Fibroblast of mammary gland (primary cell): ENCODE measurements at places on chromosomes 3 and 15.

DNA sequence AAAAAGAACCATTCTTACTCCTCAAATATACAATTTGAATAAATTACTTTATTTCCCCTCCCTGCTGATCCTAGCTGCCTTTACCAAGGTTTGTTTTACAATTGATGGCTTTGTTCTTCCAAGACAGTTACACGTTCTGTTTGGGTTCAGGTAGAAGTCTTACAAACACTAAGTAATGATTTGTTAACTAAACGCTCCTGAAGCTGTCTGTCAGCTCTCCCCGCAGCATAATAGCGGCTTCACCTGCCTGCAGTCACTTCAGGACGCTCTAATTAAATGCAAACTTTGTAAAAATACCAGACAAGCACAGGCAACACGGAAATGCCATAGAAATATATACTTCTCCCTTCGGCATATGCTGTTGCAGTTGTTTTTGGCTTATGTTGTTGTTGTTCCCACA, 176.4 kb upstream of the MDFIC2 start:
- no peak for DNase-seq

DNA sequence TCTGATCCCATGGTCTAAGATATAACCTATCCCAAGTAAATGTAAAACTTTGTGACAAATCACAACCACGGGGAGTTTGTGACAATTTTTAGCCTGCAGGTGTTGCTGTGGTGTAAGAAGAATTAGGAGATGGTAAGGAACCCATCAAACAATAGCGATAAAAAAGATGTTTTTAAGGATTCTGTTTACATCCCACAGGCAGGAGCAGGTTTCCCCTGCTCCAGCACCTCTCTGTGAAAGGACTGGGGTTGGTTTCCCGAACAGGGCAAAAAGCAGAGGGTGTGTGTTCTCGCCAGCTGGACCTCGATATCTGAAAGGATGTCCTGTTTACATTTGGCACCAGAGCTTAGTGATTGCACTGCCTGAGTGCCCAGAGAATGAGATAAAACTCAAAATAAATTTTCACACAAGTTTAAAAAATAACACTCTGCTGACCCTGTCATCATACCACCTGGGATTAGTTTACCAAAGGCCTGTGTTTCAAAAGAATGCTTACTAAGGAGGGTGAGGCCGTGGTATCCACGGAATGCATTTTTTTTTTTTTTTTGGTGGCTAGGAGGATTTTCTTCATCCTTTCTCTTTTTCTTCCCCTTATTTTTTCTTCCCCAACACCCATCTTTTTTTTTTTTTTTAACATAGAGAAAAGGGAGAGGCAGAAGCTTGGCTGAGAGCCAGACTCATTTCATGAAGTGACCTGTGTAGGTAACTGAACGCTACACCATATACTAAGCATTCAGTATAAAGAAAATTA, 151.8 kb upstream of the DPH6 start:
- peak; percentile 28 for DNase-seq

DNA sequence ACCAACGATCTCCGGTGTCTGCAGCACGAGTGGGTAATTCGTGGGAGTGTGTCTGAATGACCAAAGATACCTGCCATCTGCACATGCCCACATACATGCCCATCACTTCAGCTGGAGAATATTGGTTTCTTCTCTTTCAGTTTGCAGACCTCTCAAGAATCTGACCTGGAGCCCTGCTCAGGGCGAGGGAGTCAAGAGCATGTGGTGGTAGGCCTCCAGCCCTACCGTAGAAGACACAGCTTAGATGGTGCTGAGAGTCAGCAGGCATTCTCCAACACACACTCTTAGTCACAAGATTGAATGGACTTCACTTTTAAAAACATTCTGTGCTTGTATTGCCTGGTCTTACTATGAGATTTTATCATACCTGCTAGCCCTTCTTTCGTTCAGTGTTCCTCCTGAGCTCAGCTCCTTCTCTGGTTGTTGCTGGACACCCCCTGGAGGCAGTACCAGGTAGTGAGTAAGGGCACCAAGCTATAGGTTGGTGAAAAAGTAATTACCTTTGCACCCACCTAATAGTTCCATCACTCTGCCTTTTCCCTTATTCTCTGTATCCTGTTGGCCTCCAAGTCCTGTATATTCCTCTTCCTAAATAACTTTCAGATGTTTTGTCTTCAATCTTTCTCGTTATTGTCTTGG, 252.0 kb downstream of the CACNA2D3 start:
- DNase-seq: no peak

DNA sequence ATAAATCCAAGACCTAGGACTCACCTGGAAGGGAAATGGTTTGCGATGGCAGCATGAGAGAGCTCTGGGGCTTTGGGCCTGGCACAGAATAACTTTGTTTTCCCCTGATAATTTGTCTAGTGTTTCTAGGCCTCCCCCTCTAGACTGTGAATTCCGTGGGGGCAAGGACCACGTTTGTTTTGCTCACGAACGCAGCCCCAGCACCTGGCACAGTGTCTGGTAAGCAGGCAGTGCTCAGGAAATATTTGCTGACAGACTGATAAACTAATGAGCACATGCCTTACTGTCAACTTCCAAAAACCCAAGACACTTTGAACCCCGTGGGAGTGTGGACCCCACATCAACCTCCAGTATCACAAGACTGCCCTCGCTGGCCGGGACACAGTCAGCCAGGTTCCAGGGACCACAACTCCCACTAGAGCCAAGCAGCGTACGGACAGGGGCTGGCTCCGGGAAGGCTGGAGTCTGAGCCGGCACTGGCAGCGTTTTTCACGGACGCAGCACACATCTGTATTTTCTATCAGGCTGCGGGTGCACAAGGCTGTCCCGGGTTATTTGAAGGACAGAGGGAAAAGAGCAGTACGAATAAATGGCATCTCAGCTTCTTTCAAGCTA, 146.5 kb downstream of the XXYLT1 start:
- no peak for DNase-seq

GRCh38 chr3:125161607-125162219, 50.8 kb downstream of the SLC12A8 start:
- peak; percentile 49 for DNase-seq

GRCh38 chr15:74402873-74403587, 30.7 kb downstream of the SEMA7A start:
- DNase-seq: no peak

DNA sequence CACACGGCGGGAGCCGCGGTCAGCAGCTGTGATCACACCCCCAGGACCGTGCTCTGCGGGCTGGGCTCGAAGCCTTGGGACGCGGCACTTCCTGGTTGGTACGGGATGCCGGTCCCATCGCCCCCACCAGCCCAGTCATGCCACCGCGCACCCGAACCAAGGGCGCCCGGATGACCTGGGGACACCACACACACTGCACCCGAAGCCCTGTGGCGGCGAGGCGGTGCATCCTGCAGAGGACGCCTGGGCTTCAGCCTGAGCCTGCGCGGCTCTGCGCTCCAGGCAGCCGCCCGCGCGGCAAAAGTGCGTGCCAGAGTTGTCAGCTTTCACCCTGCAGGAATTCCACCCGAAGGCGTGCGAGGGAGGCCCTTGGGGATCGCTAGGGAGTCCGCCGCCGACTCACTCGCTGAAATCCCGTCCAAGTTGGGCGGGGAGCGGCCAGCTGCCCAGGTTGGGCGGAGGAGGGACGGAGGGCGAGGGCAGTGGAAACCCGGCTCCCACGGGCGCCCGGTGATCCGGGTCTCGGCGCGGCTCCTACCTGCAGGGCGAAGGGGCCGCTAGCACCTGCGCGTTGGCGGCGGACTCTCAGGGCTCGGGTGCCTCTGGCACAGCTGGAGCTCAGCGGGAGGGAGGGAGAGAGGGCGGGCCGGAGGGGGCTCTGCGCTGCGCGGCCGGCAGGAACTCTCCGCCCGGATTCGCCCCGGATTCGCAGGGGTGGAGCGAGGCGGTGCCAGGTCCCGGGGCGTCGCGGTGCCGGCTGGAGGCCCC, at the start of gene PLD1:
TSS of gene PLD1 (minus strand) at position 623 of the 768 bp plus-strand sequence. CDS start 72,432 bp downstream, outside the sequence.
- peak; percentile 94 for DNase-seq

- DNase-seq: no peak
Observed at GRCh38 chr15:53115563-53115962, 325.4 kb upstream of the ONECUT1 start.

DNA sequence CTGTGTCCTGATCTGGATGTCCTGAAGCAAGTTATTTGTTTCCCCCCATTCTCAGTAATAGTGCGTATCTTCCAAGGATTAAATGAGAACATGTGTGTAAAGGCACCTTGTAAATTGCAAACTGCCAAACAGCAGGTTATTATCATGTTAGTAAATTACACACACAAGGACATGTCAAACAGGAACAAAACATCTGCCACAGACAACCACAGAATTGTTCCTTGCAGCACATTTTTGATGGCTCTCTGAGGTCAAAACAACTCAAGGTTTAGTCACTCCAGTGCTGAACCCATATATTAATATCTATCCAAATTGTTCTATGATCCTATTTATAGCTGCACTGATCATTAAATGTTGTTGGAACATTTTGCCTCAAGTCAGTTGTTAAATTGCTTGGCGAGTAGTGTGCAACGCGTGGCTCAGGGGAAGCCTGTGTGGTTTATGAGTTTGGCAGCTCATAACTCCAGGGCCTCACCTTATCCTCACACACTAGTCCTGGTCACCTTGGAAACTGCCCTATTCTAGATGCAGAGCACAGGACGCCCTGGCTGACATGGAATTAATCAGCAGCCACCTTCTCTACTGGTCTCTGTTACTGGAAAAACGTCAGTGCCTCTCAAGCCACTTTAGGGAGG, 46.3 kb upstream of the CDV3 start:
- peak; percentile 52 for DNase-seq

- DNase-seq: peak; percentile 38
Observed at GRCh38 chr3:190004656-190005055, 116.0 kb downstream of the P3H2 start.

GRCh38 chr15:100763835-100764750, 115.5 kb upstream of the ALDH1A3 start:
- DNase-seq: peak; percentile 43

DNA sequence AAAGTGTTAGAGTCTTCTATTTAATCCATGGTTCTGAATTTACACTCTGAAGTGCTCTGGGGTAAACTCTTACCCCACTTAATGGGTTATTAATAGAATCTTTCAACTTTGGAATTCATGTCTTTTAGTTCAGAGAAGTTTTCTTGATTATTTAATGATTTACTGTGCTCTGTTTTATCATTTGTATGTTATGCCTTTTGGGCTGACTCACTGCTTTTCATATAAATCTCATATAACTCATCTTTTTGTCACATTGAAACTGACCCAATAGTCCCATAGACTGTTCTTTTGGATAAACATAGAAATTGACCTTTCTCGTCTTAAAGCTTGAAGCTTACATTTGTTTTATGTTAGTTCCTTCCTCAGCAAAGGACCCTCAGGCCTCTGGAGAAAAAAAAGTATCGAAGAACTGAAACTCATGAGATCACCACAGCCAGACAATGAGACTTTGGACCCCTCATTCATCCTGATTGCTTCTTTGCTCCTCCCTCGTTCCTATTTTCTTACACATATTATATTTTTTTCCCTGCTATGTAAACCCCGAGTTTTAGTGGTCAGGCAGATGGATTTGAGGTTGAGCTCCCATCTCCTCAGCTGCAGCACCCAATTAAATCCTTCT, 229.1 kb upstream of the CBLB start:
- DNase-seq: peak; percentile 28

- DNase-seq: no peak
Observed at GRCh38 chr15:41180206-41180789, 50.3 kb downstream of the EXD1 start.

DNA sequence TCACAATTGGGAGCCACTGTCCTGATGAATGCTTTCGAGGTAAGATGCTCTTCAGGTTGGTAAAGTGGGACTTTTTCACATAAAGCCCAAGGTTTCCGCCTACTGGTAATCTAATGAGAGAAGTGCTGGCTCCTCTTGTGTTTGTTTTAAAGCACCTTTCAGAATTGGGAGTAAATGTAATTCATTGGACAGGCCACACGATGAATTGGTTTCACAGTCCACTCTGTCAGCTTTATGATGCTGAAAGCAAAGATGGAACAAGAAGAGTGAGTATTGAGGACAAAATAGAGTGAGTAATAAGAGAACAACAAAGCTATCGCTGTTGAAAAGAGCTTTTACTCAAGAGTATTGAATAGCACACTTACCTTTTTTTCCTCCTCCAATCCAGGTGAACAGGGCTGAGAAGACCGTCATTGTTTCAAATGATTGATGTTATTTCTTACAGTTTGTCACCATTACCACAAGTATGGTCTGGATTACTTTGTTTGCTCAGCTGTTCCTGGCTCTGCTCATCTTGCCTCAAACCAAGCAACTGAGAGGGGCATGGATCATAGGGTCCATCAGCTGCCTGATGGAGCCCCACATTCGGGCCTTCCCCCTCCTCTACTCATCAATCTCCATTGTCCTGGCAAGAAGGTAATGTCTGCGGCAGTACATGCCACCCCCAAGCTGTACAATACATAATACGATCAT, 136.1 kb upstream of the CNTN4 start:
- no peak for DNase-seq

DNA sequence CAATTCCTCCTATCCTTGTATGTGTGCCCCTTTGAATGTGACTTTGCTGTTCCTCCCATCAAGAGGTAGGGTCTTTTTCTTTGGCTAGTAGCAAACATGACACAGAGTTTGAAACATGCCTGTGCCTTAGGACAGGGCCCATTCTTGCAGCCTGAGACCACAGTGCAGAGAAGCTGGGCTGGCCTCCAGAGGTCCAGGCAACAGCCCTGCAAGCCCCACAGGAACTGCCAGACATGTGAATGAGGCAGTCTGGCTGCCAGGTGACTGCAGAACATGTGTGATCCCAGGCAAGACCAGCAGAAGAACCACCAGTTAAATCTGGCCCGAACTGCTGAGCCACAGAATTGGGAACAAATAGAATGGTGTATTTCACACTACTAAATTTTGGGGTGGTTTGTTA, 1.2 kb upstream of the HGD start:
- DNase-seq: peak; percentile 17
